ENCODE measurements at places on chromosomes 4 and X. TPM values are rescaled to one million over a fixed set of nuclear protein-coding genes. Genes with fewer than 3 reads are reported as not detected.

DNA sequence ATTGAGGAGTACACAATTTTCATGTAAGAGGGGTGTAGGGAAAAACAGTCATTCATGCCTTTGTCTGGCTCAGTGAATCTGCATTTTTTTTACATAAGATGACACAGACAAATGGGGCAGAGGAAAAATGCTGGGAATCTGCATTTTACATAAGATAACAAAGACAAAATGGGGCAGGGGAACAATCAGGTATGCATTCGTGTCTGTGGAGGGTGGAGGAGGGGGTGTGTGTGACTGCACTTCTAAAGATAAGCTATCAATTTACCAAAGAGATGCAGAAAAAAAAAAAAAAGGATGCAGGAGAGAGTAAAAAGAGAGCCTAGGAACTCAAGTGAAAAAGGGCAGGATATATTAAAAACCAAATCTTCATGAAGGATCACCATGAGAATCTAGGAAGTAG, 637.4 kb downstream of the ZNF674 start:
- no peak overlapping the region for H3K27ac ChIP-seq
- H3K4me1 ChIP-seq, result no peaks in the 10 kb centered on the region
- no peaks in the 10 kb centered on the region for H3K27me3 ChIP-seq

DNA sequence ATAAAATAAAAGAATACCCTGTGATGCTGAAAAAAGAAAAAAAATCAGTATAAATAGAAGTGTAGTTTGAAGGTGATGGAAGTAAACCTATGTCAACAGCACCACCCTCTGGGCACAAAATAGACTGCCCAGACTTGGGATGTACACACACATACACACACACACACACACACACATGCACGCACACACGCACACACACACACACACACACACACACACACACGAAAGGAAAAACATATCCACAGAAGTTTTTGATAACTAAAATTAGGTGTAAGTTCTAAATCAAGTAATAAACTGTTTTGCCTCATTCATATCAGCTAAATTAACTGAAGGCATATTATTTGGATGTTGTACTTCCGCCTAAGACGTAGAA, 40.5 kb downstream of the ANXA5 start:
- no peak overlapping the region for H3K4me3 ChIP-seq
- no peak overlapping the region for H3K27ac ChIP-seq
- no peaks in the 10 kb centered on the region for H3K4me1 ChIP-seq

- H3K4me1 ChIP-seq, result no peaks in the 10 kb centered on the region
- H3K4me3 ChIP-seq, result no peak overlapping the region
- DNase-seq, result no peak
- no peaks in the 10 kb centered on the region for H3K36me3 ChIP-seq
Observed at GRCh38 chr4:163111588-163111987, 55.1 kb downstream of the NAF1 start.

DNA sequence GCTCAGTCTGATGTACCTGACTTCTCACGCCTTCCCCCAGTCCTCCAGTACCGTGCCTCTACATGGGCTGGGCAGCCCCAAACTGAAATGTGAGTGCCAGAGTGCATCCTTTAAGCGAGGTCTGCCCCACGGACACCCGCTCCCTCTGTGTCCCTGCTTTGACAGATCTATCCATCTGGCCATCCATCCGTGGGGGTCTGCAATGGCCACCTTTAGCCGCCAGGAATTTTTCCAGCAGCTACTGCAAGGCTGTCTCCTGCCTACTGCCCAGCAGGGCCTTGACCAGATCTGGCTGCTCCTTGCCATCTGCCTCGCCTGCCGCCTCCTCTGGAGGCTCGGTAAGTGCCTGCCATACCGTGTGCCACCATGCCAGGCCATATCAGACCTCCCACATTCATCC, 827 bp downstream of the PORCN start:
- H3K4me3 ChIP-seq, result peak overlapping the region; percentile 92
- H3K27ac ChIP-seq, result peak overlapping the region; percentile 55
- H3K36me3 ChIP-seq, result no peaks in the 10 kb centered on the region
- peaks cover 7% of the 10 kb centered on the region for H3K4me1 ChIP-seq
- DNase-seq, result no peak

The CXCL5 gene
- 6.7 TPM for total RNA-seq

DNA sequence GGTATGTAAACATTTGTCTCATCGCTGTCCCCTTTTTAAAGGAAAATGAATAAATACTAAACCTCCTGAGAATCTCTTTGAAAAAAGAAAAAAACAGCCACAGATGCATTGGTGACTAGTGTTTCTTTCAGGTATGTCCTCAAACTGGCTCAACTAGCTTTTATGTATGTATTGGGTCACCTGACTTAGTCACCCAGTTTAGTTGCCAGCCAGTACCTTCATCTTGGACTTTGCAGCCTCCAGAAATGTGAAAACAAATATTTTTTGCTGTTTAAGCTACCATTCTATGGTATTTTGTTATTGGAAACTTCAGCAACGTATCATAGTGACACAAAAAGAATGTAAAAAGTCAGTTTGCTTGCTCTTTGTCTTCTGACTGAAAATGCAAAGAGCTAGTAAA, 1263.5 kb downstream of the FAM133A start:
- H3K27me3 ChIP-seq, result no peaks in the 10 kb centered on the region
- no peaks in the 10 kb centered on the region for H3K36me3 ChIP-seq
- peak overlapping the region; percentile 91 for H3K27ac ChIP-seq
- H3K4me1 ChIP-seq, result peaks cover 1% of the 10 kb centered on the region
- DNase-seq, result no peak
- peak overlapping the region; percentile 58 for H3K4me3 ChIP-seq

- no peaks in the 10 kb centered on the region for H3K4me1 ChIP-seq
- H3K36me3 ChIP-seq, result no peaks in the 10 kb centered on the region
- H3K4me3 ChIP-seq, result peak overlapping the region; percentile 91
Observed at GRCh38 chrX:48834383-48834709, 1.1 kb downstream of the PCSK1N start.

- H3K27ac ChIP-seq, result no peak overlapping the region
- no peak overlapping the region for H3K4me3 ChIP-seq
- H3K4me1 ChIP-seq, result no peaks in the 10 kb centered on the region
- no peaks in the 10 kb centered on the region for H3K27me3 ChIP-seq
- no peak for DNase-seq
Observed at GRCh38 chr4:100929135-100929534, 411.3 kb upstream of the EMCN start.

DNA sequence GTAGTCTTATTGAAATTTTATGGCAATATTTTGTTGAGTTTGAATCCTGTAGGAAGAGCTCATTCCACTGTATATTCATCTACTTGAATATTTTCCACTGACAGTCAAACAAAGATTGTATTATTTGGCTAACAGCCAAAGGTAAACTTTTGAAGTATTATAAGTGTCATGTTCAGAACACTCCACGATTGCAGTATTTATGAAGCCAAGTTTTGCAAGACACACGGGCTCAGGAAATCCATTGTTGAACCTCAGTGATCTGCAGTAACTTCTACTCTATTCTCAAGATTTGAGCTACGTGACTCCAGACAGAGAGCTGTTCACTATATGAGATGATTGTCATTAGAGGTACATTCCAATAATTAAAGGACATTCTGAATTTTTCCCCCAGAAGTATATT, 302.7 kb upstream of the ADGRL3 start:
- no peak overlapping the region for H3K4me3 ChIP-seq
- H3K36me3 ChIP-seq, result no peaks in the 10 kb centered on the region
- no peaks in the 10 kb centered on the region for H3K27me3 ChIP-seq
- H3K4me1 ChIP-seq, result no peaks in the 10 kb centered on the region

DNA sequence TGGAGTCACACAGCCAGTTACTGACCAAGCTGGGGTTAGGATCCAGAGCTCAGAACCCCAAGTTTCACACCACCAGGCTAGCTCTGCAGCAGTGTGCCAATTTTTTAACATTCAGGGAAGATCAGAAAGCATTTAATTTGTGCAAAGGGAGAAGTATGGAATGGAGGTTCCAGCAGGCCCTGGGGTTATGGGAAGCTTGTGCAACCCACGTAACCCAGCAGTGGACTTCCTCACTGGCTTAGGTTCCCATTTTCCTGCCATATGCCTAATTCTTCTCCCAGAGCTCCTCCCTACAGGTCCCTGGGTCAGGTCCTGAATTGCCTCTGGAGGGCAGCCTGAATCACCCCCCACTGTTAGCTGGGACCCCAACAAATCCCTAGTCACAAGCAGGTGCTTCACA, 14.0 kb downstream of the APLN start:
- no peak overlapping the region for H3K4me3 ChIP-seq
- no peak overlapping the region for H3K27ac ChIP-seq
- H3K36me3 ChIP-seq, result no peaks in the 10 kb centered on the region
- no peaks in the 10 kb centered on the region for H3K27me3 ChIP-seq

The HGFAC gene
- total RNA-seq, result 1.2 TPM

DNA sequence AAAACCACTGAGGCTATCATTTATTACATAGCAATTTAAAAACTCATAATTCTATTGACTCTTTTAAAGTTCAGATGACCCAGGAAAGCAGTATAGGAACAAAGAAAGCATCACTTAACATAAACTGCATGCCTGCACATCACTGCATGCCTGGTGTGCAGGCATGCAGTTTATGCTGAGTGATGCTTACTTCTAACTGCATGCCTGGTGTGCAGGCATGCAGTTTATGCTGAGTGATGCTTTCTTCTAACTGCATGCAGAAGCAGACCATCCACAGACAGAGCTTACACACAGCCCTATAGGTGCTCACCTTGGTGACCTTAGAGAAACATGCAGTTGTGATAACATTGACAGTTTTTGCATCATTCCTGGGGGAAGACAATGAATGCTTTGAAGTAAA, 17.0 kb downstream of the SDAD1 start:
- H3K4me1 ChIP-seq, result no peaks in the 10 kb centered on the region
- no peak overlapping the region for H3K4me3 ChIP-seq
- no peak for DNase-seq

- peaks cover 29% of the 10 kb centered on the region for H3K36me3 ChIP-seq
- DNase-seq, result no peak
- H3K27ac ChIP-seq, result no peak overlapping the region
- no peak overlapping the region for H3K4me3 ChIP-seq
- no peaks in the 10 kb centered on the region for H3K27me3 ChIP-seq
- H3K4me1 ChIP-seq, result peaks cover 32% of the 10 kb centered on the region
Observed at GRCh38 chr4:145868637-145869409, 69.8 kb downstream of the ZNF827 start.
